ENCODE measurements at places on chromosomes 2 and 18.

- no peak for DNase-seq
Observed at GRCh38 chr2:98776136-98776535, 45.2 kb upstream of the MGAT4A start.

- no peak for DNase-seq
Observed at GRCh38 chr2:5367321-5367720, 324.9 kb upstream of the SOX11 start.

GRCh38 chr18:80034852-80035406 is 695 bp downstream of the RBFA start:
- DNase-seq: no peak

DNA sequence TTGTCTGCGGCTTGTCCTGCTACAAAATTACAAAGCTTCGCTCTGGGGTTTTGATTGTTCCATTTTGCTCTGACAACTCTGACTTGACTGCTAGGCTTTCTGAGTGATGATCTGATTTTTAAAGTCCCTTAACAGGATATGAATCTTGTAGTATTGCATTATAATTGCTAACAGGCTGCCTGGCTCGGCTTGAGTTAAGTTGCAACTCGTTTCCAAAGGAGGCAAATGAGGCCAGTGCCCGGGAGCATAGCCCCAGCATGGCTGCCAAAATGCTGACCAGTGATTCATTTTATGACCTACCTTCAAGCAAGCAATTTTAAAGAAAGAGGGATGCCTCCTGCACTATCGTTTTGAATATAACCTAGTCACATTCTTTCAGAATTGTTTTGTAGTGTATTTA is 135.4 kb downstream of the COL6A3 start:
- DNase-seq: peak; percentile 84

GRCh38 chr2:47034973-47035609 is 119.5 kb upstream of the MCFD2 start:
- DNase-seq: peak; percentile 60

DNA sequence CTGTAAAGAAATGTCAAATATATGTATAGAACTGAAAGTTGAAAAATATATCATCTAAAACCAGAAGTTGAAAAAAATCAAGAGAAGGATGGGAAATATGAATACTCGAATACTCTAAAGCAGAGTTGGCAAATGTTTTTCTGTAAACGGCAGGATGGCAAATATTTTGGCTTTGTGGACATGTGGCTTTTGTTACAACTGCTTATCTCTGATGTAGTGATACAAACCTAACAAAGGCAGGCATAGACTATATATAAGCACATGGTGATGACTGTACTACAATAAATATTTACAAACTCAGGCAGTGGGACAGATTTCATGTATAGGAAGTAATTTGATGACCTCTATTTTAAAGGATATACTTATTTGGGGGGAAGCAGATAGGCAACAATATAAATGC is 224.6 kb upstream of the LRRTM4 start:
- no peak for DNase-seq

DNA sequence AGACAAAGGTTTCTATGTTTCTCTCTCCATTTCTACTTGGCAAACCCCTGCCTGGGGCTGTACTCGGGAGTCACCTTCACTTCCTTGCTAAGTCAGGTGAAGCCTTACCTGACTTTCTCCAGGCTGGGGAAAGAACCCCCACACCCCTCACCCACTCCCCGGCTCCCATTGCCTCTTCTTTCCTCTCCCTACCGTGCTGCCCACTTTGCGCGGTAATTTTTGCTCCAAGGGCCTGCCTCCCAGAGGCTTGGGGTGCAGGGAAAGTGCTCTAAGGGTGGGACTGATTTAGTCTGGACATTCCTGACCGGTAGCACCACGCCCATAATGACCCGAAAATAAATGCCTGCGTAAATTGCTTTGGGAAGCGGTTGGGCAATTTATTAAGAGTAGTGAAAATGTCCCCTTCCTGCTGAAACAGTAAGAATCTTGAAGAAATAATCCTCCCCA is 49.1 kb upstream of the ATP6V1B1 start:
- no peak for DNase-seq

- DNase-seq: peak; percentile 24
Observed at GRCh38 chr2:109446278-109447131, 167.3 kb downstream of the SEPTIN10 start.

GRCh38 chr2:72745679-72746368 is 80.0 kb downstream of the EXOC6B start:
- no peak for DNase-seq

- DNase-seq: no peak
Observed at GRCh38 chr2:111919794-111920608, 21.6 kb downstream of the MERTK start.

DNA sequence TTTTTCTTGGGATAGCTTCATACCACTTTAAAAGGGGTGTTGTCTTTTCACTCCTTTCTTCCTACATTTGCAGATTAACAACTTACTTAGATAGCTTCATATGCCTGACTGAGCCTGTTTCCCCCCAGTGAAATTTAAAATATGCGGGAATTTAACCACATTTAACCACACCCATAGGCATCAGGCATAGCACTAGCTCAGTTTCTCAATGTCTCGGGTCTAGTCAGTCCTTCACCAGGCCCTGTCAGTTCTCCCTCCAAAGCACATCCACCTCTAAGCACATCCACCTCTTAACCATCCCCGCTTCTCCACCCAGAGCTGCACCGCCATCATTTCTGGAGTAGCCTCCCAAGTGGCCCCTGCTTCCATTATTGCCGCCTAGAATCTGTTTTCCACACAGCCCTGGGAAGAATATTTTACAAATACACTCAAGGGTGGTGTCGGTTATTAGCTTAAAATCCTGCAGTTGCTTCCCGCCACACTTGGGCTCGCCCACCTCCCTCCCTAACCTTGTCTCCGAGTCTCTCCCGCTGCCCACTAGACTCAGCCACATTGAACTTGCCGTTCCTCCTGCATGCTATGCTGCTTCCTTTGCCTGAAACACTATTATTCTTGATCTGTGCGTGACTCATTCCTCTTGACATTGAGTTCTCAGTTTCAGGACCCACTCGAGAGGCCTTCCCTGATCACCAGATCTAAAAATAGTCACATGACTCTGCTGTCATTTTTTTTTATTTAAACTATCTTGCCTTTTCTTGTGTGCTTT is 68.3 kb downstream of the SPTBN1 start:
- DNase-seq: no peak

GRCh38 chr2:75728614-75729419 is 18.1 kb upstream of the GCFC2 start:
- DNase-seq: no peak

- DNase-seq: no peak
Observed at GRCh38 chr18:46750626-46751025, 6.2 kb downstream of the ST8SIA5 start.

GRCh38 chr2:6355886-6356761 is 509.6 kb downstream of the CMPK2 start:
- DNase-seq: no peak

DNA sequence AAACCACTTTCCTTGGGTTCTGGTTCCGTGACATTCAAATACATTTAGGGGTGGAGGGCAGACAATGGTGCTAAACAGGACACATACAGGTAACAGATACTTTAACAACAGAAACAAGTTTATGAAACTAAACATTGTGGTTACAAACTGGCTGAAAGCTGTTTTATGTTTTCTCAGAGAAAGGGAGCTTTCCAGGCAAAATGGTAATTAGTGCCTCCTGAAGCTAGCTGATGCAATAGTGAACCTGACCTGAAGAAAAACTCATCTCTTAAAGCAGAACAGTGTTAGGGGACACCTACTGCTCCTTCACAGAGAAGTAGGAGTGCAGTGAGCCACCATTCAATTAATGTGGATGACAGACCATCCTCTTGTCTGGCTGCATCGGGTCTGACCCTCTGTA is 138.9 kb downstream of the CCDC148 start:
- DNase-seq: no peak

- peak; percentile 27 for DNase-seq
Observed at GRCh38 chr2:100107906-100108647, 34.3 kb downstream of the AFF3 start.

DNA sequence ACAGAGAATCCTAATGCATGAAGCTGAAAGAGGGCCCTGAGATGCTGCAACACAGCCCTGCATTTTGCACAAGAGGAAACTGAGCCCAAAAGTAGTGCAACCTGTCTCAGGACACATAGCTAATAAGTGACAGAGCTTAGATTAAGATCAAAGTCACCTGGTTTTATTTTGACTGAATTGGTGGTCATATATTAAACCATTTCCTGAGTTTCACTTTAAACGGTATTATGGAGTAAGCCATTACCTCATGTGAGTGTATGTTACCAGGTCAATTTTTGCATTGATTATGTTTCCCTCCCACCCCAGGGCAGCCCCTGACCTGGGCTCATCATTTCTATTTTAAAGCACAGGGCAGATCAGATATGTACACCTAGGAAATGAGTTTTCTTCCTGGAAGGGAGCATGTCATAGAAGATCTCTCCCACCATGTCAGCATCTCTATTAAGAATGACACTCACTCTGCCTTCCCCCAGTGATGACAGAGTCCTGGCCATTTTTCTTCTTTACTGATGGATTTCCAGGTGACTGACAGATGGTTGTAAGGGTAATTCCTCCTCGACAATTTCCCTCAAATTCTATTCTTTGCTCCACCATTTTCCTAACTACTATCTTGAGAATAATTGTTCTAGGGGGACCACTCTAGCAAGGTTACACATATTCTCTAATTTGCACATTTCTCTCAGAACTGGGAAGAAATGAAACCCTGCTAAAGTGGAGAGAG is 441.3 kb upstream of the SLC14A2 start:
- no peak for DNase-seq

GRCh38 chr2:535222-535621 is 142.0 kb downstream of the TMEM18 start:
- no peak for DNase-seq

DNA sequence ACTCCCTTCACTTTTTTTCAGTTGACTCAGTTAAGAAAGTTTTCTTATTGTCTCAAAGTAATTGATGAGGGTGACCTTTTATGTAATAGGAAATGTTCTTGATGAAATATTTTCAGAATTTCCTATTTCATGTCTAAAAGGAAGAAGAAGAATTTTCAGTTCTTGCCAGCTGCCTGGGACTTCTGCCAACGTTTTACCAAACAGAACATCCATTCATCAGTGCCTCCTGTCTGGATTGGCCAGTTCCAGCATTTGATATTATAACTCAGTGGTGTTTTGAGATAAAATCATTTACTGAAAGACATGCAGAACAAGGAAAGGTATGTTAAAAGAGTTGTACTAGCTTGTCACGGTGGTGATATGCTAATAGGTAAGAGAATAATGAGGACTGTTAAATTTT is 104.7 kb upstream of the MYO3B start:
- peak; percentile 73 for DNase-seq

DNA sequence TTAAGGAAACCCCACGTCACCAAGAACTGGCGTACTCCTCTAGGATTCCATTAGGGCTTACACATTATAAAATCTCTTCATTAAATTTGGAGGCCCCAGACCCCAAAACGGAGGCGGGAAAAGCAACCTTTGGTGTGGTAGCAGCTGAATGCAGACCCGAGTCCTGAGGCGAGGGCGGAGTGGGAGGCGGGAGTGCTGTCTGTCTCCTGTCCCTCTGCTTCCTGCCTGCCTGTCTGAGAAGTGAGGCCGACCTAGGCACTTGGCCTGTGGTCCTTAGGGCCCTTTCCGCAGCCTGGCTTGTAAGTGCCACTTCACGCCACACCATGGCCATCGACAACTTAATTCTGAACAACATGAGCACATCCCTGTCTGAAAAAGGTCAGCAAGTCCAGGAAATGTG is 102.1 kb downstream of the RTN4 start:
- no peak for DNase-seq

GRCh38 chr2:160210599-160211138 is 10.6 kb upstream of the ITGB6 start:
- peak; percentile 48 for DNase-seq

GRCh38 chr2:46674488-46674887 is 195.1 kb downstream of the TMEM247 start:
- no peak for DNase-seq

GRCh38 chr2:3036432-3037125 is 341.0 kb downstream of the EIPR1 start:
- no peak for DNase-seq

GRCh38 chr2:240983361-240983995 is 14.9 kb upstream of the SNED1 start:
- DNase-seq: no peak

DNA sequence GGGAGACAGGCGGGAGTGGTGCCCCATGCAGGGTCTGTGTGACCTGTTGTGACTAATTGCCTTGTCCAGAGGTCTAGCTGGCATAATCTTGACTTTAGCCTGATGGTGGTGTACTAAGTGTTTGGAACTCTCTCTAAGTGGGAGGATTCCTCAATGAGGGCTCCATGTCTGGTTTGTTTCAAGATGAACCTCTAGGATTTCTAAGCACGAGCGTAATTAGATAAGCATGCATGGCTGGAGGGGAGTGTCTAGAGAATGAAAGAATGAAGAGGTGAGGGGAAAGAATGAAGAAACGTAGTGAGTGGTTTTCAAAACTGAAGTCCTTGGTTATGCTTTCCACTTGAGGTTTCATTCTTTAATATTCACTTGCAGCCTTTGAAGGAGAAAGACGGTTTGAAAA is 833.2 kb upstream of the GYPC start:
- no peak for DNase-seq

GRCh38 chr2:10241641-10242430 is 60.9 kb upstream of the HPCAL1 start:
- DNase-seq: no peak

DNA sequence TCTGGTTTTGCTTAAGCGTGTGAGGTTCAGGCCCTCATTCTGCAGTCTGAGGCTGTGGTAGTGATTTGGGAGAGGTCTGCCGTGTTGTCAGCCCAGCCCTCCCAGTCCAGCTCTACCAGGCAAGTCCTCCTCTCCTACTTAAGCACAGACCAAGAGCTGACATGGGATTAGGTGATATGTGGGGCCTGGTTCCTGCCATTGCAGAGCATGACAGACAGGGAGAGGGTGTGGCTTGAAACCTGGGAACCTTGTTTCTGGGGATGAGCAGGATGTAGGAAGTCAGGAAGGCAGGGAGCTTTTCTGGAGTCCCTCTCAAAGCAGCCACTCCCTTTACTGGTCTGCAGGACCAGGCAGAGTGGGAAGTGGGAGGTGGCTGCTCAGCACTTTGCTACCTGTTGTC is 38.6 kb downstream of the PTPRM start:
- DNase-seq: no peak

GRCh38 chr2:78486565-78486964 is 538.9 kb upstream of the REG3G start:
- DNase-seq: no peak

Data from femur (tissue), 1 donor.